Iris pigment epithelial cell (primary cell): ENCODE measurements at places on chromosomes 13 and 19.
A peak's percentile ranks its signal among the peaks of the same experiment; 100 is the strongest.

DNA sequence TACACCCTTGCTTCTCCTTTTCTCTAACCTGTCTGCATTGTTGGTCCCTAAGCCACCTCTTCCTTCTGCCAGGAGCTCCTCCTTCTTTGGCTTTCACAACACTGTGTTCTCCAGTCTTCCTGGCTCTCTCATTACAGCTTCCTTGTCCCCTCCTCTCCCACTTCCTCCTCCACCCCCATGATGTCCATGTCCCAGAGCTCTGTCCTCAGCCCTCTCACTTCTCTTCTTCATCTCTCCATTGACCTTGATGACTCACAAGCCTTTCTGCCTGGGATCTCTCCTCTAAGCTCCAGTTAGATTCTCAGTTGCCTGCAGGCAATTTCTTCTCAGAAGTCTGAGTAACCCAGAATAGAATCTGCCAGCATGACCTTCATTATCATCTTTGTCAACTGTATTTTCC is 100.3 kb upstream of the WASF3 start:
- DNase-seq, result peak; percentile 9

DNA sequence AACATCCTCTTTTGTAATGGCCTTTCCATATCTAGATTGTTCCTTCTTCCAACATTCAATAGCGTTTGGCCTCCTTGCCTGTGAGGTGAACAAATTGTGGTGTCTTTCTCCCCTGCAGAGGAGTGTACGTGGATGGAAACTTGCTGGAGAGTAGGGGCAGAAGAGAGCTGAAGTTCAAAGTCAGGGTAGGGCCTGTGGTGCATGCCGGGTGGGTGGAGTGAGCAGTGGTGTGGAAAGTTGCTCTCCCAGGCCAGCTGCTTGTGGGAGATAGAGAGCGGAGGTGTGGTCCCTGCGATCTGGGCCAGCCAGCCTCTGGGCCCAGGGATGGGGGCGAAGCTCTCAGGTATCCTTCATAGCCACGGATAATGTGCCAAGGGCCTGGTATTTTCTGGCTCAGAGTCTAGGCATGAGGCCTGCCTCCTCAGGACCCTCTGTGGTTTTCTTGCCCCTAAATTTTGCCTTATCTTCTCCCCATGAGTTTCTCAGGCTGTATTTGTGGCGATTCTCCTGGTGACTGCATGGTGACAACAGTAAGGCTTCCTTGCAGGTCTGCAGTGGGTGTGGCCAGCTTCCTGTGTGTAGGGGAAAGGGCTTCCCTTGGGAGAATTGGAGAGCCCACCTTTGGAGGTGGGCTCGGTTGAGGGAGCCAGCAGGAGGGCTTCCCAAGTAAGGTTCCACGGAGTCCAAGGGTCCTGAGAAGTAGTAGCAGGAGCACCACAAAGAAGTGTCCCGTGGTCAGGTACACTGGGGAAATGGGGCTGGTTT is 6.7 kb downstream of the RGCC start:
- no peak for DNase-seq

GRCh38 chr19:55632463-55632834 is 8.1 kb upstream of the ZNF784 start:
- peak; percentile 95 for DNase-seq

GRCh38 chr13:109144693-109145437 is 515.5 kb downstream of the MYO16 start:
- peak; percentile 46 for DNase-seq

DNA sequence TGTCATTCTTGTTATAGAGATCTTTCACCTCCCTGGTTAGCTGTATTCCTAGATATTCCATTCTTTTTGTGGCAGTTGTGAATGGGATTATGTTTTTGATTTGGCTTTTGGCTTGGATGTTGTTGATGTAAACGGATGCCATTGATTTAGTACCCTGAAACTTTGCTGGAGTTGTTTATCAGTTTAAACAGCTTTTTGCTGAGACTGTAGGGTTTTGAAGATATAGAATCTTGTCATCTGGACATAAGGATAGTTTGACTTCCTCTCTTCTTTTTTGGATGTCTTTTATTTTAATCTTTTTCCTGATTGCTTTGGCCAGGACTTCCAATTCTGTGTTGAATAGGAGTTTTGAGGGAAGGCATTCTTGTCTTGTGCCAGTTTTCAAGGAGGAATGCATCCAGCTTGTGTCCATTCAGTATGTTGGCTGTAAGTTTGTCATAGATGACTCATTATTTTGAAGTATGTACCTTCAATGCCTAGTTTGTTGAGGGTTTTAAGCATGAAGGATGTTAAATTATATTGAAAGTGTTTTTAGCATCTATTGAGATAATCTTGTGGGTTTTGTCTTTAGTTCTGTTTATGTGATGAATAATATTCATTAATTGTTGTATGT is 16.8 kb downstream of the ZNF431 start:
- DNase-seq, result peak; percentile 70

- DNase-seq, result peak; percentile 83
These were observed 74.8 kb downstream of the SLC7A1 start for GRCh38 chr13:29520671-29521070.

DNA sequence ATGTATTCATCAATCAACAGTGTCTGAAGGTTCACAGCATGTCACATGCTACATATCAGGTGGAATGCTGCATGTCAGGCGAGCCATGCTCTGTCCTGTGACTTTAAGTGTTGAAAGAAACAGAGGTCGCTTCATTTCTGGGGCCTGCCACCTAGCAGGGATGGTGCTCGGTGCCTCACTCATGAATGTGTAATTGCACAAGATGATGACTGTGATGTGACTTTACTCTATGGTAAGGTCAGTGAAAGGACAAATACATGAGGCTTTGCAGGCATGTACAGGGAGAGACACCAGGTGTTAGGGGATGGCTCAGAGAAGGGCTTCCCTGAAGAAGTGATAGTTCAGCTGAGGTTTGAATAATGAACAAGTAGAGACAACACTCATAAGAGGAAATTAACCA is 66.7 kb downstream of the FRY start:
- peak; percentile 16 for DNase-seq

GRCh38 chr19:44050740-44051649 is 841 bp upstream of the ZNF223 start:
- DNase-seq, result peak; percentile 1

- DNase-seq, result no peak
These were observed 7.8 kb downstream of the PODNL1 start for GRCh38 chr19:13930402-13930801.

DNA sequence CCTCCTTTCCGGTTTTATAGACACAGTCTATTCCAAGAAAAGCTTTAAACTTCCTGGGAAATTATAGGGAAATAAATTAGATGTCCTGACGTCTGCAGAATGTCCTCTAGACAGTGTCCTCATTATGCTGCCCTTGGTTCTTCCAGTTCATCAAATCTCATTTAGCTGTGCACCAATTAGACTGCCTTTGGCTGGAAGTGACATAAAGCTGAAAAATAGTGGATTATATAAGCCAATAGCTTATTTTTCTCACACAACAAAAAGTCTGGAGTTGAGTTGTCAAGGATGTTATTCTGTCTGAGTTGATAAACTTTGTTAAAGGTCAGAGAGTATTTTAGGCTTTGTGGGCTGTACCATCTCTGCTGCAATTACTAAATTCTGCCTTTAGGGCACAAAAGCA is 314.8 kb upstream of the TMTC4 start:
- DNase-seq, result no peak

DNA sequence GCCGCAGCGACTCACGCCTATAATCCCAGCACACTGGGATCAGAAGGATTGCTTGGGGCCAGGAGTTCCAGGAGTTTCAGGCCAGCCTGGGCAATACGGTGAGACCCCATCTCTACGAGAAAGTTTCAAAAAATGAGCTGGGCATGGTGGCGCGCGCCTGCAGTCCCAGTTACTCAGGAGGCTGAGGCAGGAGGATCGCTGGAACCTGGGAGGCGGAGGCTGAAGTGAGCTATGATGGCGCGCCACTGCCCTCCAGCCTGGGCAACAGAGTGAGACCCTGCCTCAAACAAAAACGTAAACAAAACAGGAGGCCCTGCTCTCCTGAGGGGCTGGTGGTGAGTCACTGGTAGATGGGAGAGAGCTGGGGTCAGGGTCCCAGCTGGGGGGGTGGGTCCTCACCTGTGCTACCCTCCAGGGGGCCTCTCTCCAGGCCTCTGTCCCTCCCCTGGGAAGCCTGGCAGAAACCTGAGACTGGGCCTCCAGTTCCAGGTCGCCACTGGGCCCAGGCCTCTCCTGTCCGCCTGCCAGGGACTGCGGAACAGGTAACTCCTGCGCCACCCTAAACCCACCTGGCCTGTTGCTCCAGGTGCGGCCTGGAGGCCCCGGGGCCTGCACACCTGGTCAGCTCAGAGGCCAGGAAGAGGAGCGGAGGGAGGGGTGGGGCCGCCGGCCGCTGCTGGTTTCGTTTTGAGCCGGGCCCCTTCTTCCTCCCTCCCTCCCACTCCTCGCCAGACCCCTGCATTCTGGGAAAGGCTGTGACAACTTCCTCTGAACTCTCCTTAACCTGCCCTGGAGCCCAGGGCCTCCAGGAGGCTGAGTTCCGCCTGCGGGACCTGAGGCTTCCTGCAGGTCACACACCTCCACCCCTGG is 17.2 kb upstream of the ZBTB7A start:
- no peak for DNase-seq

DNA sequence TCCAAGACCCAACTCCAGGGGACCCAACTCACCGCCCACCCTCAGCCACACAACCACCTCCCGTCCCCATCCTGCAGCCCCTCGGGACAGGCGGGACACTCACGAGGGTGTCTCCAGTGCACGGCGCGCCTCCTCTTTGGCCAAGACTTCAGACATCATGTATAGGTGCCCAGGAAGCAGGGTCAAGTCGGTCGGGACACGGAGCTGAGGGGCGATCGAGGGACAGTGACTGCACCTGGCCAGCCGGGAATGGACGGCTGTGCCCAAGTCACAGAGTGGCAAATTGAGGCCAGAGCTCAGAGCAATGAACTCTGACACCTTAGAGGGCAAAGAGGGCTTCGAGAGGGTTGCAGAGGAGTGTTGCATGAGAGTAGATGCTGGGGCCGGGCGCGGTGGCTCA is 8.8 kb downstream of the STAP2 start:
- no peak for DNase-seq

GRCh38 chr13:50699874-50700663 is 143.4 kb downstream of the DLEU7 start:
- DNase-seq, result no peak

- DNase-seq, result no peak
These were observed 32.2 kb downstream of the SLC10A2 start for GRCh38 chr13:103033999-103034398.

GRCh38 chr13:60572003-60572798 is 175.2 kb downstream of the TDRD3 start:
- DNase-seq, result peak; percentile 67

GRCh38 chr19:19655641-19656343 is 7.7 kb downstream of the ATP13A1 start:
- DNase-seq, result no peak

GRCh38 chr13:98687319-98687718 is 65.2 kb downstream of the SLC15A1 start:
- no peak for DNase-seq

DNA sequence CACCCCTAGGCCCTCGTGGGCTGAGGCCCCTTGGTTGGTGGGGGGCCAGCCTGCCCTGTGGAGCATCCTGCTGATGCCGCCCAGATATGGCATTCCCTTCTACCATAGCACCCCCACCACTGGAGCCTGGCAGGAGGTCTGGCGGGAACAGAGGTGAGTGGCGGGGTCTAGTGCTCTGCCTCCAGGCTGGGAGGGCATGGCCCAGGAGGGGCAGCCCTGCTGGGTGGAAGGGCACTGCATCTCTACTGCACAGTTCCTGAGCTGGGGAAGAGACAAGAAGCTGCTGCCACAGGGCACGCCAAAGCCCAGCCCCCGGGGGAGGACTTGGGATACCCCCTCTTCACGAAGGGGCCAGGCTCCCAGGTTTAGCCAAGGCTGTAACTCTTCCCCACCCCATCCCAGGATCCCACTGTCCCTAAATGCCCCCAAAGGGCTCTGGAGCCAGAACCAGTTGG is 2.4 kb upstream of the KMT2B start:
- DNase-seq, result no peak

DNA sequence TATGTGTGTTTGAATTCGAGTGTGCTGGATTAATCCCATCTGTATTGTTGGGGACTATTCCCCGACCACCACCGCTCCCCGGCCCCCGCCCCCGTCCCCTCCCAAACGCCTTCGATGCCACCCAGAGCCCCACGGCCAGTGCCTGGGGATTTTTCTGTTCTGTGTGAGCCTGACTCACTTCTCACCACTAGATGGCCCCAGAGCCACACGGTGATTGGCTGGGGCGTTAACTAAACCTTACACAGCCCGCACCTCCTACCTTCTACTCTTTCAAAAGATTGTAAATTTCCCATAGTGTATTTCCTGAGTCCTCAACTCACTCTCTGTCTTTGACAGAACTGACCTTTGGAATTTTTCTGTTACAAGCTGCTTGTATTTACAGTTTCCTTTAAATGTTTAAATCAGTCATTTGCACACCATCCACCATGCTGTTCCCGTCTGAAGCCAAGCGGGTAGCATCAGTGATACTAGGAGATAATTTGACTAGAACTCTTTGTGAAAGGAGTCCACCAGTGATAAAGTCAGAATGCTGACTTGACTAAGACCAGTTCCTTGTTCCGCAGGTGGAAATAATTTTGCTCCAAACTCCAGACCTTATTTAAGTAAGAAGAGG is 61.4 kb downstream of the RFX2 start:
- peak; percentile 56 for DNase-seq

GRCh38 chr19:46082728-46083050 is 41.8 kb downstream of the IGFL3 start:
- DNase-seq, result peak; percentile 46

DNA sequence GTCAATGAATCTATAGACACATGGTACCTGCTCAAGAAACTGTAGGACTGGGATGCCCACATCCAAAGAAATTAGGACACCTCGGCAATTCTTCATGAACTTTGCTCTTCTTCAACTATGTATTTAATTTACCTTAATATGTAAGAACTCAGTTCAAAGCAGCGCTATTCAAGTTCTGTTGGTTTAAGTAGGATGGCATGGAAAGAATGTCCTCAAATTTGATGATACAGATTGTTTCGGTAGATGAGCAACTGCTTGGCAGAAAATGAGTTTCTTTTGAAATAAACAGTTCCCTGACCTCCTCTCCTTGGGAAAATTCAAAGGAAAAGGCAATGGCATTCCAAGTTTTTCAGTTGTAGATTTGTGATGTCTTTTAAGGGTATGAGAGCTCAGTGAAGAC is 36.7 kb downstream of the FGF9 start:
- no peak for DNase-seq

DNA sequence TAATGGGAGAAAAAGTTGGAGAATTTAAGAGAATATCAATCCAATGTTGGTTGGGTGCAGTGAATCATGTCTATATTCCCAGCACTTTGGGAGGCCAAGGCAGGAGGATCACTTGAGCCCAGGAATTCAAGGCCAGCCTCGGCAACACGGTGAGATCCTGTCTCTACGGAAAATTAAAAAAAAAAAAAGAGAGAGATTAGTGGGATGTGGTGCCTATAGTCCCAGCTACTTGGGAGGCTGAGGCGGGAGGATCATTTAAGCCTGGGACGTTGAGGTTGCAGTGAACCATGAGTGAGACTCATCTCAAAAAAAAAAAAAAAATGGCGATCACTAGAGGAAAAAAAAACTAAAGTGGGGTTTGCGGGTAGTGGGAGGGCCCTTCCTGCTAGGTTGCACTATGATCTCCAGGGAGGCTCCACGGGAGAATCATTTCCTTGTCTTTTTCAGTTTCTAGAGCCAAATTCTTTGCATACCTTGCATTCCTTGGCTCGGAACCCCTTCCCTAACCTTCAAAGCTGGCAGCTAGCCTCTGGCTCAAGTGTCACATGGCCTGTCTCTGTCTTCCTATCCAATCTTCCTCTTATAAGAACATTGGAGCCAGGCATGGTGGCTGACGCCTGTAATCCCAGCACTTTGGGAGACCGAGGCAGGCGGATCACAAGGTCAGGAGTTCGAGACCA is 5.8 kb upstream of the ERCC2 start:
- DNase-seq, result peak; percentile 98

- no peak for DNase-seq
These were observed 303.2 kb downstream of the TSHZ3 start for GRCh38 chr19:31046024-31046423.
